Stimulated activated naive CD8-positive, alpha-beta T cell treated with anti-CD3 and anti-CD28 coated beads, Interleukin-15, Interleukin-2, amounts not matched to agents 100 U/mL and 50 U/mL, for 24 hours (primary cell): ENCODE measurements at places on chromosomes 16 and 17.

GRCh38 chr16:12876778-12877177 lies 24.6 kb upstream of the SHISA9 start:
- DNase-seq: no peak

GRCh38 chr17:66349521-66350254 lies 47.3 kb downstream of the PRKCA start:
- DNase-seq: no peak

DNA sequence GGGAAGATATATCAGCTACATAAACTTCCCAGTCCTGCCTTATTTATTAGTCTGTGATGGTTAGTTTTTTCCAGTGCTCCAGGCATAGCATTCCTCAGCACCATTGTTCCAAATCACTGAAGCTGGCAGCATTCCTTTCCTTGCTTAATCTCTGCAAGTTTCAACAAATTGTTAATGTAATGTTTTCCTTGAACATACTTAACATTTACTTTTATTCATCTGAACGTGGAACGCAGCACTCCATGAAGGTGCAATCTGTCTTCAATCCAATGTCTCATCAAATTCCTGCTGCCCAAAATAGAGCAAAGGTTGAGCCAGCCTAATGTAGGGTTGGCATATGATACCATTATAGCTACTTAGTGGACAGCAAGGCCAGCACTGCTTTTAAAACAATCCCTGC lies 441.1 kb upstream of the RBFOX1 start:
- no peak for DNase-seq

DNA sequence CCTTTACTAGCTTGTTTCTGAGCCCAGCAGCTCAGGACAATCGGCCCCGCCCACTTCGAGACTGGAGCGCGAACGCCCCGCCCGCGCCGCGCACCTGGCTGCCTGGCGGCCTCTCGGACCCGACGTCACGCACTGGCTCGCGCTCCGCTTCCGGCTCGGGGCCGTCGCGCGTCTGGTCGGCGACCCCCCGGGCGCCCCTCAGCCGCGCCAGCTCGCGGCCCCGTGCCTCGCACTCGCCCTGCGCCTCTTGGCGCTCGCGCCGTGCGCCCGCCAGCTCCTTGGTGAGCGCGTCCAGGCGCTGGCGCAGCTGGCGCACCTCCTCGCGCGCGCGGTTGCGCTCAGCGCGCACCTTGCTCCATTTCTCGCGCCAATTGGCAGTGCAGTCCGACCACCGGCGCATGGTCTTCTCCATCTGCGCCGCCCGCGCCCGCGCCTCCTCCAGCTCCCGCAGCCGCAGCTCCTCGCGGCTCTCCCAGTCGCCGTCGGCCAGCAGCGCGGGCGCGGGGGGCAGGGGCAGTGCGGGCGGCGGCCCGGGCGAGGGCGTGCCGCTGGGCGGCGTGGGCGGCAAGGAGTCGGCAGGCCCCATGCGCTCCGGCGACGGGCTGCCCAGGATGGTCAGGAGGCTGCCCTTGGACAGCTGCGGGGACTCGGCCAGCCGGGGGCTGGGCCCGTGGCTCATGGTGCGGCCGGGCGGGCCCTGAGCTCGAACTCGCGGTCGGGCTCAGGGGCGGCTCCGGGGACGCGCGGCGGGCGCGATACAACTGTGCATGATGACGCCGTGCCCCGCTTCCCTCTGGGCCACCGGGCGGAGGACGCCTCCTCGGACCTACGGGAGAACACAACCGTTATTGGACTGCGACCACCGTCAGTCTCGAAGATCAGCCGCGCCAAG lies 7.6 kb downstream of the CCDC102A start:
- DNase-seq: no peak

- DNase-seq: no peak
These were observed 10.2 kb downstream of the COTL1 start for GRCh38 chr16:84607694-84608093.

- no peak for DNase-seq
These were observed 15.0 kb upstream of the SPACA3 start for GRCh38 chr17:32976605-32977004.

GRCh38 chr17:53949473-53950090 lies 126.9 kb downstream of the KIF2B start:
- DNase-seq: no peak
